Hepatic stellate cell (primary cell): ENCODE measurements at places on chromosomes 1 and 21.

GRCh38 chr21:32916522-32917099 lies 109.1 kb upstream of the OLIG2 start:
- no peak for DNase-seq

GRCh38 chr1:16258591-16259135 lies 21.7 kb upstream of the CPLANE2 start:
- no peak for DNase-seq

DNA sequence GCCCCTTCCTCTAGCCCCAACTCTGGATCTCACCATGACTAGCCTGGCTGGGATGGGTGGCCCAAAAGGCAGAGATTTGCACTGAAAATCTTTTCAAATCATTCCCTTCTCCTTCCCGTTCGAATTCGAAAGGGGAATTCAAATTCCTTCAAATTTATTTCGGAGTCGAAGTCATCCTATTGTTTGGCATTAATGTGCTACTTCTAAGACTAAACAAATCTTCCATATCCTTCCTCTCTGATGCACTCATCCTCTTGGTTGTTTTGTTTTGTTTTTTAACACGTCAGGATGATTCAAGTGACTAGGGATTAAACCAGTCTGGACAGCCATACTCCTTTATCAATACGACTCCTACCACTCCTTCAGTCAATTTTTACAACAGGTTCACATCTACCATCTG lies 95.5 kb upstream of the SGIP1 start:
- no peak for DNase-seq

GRCh38 chr1:81885291-81885690 lies 84.6 kb downstream of the ADGRL2 start:
- no peak for DNase-seq

- no peak for DNase-seq
These were observed 99.8 kb downstream of the KIF14 start for GRCh38 chr1:200520735-200521134.

DNA sequence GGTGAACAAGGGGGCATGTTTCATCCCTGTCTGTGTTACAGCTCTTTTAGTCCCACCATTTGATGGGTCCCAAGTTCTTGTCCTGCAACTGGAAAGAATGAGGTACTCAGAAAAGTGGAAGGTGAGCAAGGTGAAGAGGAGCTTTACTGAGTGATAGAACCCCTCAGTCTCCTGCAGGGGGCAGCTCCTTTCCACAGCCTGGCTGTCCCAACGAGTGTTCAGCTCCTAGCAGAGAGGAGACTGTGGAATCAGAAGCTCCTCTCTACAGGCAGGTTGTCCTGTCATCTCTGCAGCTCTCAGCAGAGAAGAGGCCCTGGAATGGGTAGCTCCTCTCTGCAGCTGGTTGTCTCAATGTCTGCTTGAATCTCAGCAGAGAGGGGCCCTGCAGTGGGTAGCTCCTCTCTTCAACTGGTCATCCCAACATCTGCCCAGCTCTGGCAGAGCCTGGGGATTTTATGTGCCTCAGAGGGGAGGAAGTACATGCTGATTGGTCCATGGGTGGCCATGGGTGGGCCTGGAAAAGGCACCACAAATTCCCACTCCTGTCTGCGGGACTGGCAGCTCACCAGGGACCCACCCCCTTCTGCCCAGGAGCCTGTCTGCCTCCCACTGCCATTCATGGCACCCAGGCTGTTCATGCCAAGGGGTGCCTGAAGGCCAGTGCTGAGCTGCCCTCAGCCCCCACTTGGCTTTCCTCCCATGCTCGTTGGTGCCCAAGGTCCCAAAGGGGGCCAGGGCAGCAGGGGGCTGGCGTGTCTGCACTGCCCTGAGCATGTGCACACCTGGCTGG lies 25.7 kb downstream of the LDLRAD1 start:
- DNase-seq: no peak

- DNase-seq: no peak
These were observed 3.9 kb downstream of the GALE start for GRCh38 chr1:23796466-23797271.

DNA sequence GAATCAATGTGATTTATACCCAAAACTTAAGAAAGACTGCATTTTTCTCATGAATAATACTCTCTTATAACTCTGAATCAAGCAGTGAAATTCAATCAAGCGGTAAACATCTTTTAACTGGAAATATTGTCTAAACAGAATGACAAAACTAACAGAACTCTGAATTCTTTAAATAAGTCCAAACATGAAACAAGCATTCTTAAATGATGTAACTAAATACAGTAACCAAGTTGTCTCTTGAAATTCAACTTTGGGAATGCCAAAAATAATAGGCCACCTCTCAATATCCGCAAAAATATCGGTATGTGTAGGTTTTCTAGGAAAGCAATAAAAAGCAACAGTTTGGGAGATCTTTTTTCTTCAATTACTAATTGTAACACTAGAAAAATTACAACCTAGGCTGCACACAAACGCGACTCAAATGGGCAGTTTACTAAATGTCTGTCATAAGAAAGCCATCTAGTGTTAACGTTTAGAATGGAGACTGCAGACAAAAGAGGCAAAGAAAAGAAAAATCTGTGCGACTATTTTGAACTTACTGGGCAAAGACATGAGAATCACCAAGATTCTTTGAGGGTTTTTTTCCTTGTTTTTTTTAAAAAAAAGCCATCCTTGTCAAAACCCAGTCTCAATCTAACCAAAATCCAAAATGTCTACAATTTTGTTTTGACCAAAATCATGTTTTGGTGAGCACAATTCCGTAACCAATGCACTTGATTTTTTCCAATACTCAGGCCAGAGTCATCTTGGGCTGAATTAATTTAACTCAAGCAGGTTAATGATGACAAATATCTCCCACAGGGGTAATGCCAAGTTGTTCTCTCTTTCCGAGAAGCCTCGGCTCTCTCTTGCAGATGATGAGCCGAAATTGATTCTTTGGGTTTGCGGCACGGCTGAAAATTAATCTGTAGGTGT lies 1.3 kb downstream of the SIPA1L2 start:
- no peak for DNase-seq

GRCh38 chr1:76269155-76269554 lies 194.6 kb downstream of the ST6GALNAC3 start:
- no peak for DNase-seq

- peak; percentile 69 for DNase-seq
These were observed 116.6 kb upstream of the HIVEP3 start for GRCh38 chr1:42035205-42035829.

DNA sequence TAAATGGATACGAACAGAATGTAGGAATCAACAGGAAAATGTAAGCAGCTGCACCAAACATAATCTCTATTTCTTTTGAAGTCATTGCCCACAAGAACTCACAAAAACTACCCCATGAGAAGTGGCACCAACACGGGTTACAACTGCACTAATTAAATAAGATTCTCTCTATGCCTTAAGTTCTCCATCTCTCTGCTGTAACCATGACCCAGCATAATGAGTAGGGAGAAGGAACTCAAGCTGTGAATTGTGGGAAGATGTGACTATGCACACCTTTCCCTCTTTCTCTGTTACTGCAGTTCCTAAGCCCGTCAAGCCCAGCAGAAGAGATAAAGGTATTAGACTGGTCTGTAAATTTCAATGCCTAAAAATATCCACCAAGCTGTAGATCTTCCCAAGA lies 614.0 kb downstream of the USP25 start:
- DNase-seq: no peak

DNA sequence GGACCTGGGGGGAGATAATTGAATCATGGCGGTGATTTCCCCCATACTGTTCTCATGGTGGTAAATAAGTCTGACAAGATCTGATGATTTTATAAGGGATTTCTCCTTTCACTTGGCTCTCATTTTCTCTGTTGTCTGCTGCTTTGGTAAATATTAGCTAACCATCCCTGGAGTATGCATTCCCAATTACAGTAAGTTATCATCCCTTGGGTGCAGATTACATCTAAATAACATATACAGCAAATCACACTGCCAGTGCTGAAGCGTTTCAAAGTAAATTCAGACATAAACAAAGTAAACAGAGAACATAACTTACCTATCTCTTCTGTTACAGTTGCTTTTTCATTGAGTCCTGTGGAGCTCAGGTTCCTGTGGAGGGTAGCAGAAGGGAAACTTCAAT lies 38.6 kb upstream of the IGSF3 start:
- no peak for DNase-seq

DNA sequence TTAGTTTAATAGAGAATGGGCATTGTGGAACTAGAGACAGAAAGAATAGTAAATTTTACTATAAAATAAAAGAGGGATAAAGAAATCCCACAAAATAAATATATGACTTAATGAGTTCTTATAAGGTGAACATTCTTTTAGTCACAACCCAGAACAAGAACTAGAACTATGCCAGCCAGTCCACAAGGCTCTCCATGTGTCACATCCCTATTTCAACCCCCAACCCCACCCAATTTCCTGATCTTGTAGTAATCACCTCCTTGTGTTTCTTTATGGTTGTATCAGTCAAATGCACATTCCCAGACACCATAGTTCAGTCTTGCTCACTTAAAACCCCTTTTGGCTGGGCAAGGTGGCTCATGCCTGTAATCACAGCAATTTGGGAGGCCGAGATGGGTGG lies 662.3 kb upstream of the CAMK1G start:
- no peak for DNase-seq

- DNase-seq: no peak
These were observed 21.1 kb downstream of the MEGF6 start for GRCh38 chr1:3590139-3590763.

GRCh38 chr1:166297993-166298392 lies 131.2 kb upstream of the FAM78B start:
- DNase-seq: no peak

DNA sequence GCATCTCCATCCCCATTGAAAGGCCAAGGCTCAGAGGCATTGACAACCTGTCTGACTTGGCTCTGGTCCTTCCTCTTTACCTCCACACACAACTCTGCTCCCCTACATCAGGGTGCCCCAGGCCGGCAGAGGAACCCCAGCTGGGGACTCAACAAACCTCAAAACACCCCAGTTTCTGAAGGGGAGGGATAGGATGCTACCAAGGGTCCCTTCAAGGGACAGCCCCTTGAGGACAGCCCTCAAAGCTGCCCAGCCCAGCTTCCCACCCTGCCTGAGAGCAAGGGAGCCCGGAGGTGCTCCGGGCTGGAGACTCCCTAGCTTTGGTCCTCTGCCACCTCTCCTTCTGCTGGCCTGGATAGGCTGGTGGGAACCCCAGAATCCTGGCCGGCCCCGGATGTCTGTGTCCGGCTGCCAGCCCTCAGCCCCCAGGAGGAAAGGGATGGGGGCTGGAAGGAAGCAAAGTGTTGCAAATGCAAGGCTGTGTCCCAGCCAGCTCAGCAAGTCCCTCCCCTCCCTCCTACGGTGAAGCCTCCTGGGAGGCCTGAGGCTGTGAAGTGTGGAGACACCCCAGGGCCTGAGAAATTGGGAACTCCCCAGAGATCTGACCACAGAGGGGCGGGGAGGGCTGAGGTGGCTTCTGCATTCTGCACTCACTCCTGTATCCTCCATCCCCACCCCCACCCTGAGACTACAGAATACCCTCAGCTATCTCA lies 1.1 kb upstream of the MARCKSL1 start:
- no peak for DNase-seq

DNA sequence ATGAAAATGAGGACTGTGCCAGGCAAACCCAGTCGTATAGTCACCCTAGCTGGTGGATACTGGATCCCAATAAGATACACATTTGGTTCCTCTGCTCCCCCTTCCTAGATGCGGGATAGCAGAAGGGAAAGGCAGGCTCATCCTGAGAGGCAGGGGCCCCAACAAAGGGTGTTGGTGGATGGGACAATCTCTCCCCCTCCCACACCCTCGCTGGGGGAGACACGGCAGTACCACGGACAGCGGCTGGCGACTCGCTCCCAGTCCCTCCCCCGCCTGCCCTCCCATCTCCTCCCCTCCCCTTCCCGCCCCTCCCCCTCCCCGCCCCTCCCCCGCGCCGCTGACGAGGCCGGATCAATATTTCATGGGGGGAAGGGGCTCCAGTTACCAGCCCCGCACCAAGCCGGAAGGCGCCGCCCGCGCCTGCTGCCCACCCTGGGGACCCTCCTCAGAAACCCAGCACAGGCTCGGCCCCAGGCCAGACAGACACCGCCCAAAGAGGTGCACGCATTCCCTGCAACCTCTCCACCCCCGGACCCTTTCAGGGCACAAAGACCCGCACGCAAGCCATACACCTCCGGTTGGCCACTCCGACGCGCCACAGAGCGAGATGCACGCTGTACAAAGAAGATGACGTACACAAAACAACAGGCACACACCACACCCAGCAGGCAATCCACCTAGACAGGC lies 11.5 kb downstream of the RIMS3 start:
- DNase-seq: no peak

- no peak for DNase-seq
These were observed 153.5 kb upstream of the GALNT2 start for GRCh38 chr1:229913489-229913888.

DNA sequence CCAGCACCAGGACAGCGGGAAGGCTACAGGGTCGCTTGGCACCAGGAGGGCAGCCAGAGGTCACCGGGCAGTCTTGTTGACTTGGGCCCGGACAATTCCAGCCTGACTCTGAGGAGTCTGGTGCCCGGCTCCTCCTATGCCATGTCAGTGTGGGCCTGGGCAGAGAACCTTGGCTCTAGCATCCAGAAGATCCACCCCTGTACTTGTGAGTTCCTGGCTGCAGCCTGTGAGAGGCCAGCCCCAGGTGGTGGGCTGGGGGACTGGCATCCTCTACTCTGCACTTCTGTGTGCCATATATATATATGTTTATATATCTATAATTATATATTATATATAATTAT lies 11.6 kb upstream of the PTPN7 start:
- no peak for DNase-seq

DNA sequence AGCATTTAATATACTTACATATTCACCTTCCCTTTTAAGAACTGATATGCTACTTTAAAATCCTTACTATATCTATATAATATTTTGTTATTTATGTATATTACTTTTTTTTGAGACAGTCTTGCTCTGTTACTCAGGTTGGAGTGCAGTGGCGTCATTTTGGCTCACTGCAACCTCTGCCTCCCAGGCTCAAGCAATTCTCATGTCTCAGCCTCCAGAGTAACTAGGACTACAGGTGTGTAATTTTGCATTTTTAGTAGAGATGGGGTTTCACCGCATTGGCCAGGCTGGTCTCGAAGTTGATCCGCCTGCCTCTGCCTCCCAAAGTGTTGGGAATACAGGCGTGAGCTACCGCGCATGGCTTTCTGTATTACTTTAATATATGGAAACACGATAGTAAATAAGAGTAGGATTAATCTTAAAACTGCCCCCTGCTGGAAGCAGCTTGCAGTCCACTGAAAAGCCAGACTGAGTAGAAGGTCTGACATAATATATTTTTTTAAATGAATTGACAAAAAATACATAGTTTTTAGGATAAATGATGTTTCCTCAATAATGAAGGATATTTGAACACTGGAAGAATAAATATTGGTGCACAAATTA lies 24.4 kb downstream of the RCAN3 start:
- DNase-seq: peak; percentile 27

- no peak for DNase-seq
These were observed 12.1 kb upstream of the AIM2 start for GRCh38 chr1:159088546-159089183.

- no peak for DNase-seq
These were observed 13.9 kb downstream of the SH3BP5L start for GRCh38 chr1:248811514-248812490.

DNA sequence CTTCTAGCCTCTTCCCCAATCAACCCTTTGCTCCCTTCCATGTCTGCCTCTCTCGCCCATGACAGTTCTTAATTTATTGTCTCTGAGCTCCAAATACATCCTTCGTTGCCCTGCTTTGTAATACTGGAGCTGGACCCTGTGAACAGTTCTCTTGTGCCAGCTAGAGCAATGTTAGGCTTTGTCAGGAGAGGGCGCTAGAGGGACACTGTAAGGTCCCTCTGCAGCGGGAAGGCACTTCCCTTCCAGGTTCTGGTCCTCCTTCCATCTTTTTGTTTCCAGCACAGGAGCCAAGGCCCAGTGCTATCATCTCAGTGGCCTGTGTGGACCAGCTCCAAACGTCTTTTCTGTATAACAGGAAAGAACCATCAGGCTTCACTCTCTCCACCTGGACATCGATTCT lies 95.9 kb downstream of the PTPRU start:
- no peak for DNase-seq
